NCI-H226 (cell line): ENCODE measurements at places on chromosomes 3 and 15.

DNA sequence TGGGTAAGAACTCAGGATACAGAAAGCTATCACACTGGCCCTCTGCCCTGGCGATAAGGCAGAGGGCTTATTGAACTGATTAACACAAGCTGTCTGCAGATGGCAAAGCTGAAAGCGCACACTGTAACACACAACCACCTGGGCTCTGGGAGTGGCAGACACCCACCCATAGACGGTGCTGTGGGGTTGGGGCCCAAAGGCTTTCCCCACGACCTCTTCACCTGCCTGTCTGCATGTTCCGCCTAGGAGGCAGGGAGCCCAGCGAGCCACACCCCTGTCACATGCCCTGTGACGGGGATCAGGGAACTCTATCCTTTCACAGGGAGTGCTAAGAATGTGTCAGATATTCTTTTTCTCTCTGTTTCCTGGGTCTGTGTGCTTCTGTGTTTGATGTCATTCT lies 12.1 kb upstream of the TFG start:
- DNase-seq = no peak

DNA sequence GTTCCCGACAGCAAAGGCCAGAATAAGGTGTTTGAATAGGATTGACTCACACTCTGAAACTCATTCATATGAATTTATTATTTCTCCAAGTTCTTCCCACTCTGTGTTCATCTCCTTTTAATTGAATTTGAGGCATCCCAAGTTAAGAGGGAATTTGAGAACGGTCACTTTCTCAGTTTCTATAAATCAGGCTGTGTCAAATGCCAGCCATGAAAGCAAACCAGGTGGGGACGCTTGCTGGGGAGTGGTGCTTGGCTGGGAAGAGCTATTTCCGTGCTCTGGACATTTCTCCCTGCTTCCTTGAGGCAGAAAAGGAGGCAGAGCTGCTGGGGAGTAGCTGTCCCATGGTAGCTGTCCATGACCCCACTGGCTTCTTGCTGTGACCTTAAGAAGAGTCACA lies 116.6 kb downstream of the FBN1 start:
- DNase-seq = no peak

DNA sequence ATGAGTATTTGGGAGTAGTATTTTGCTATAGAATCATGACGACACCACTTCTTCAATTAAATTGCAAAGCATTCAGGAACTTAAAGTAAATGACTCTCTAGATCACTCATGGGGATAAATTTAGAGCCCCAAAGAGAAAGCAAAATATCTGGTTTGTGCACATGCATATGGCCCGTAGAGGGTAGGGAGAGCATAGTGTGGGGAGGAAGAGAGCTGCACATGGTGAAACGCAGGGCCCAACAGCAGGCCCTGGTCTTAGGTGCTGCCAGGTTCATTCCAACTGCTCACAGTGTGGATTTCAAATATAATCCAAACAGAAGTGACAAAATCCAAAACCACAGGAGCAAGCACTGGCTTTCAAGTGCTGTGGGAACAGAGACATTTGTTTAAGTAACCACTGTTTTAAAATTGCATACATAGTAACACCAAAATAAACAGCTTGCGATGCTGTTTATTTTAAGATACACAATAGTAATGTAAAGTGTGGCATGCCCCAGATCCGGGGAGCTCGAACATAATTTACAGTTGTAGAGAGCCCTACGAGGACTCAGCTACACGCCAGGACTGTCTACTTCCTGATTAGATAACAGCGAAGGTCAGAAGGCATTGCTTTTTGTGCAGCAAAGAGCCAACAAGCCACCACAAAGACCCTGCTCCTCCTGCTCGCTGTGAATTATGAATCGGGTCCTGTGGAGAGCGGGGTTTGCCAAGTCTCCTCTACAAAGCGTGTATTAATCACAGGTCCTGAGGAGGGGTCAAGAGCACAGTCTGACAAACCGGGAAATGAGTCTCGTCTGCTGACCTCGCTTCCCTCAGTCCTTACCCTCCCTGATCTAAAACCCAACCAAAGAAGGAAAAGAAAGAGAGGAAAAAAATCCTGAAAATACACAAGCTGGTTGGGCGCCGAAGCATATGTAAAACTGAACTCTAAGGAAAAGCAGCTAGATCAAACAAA lies 80.6 kb downstream of the MEIS2 start:
- DNase-seq = no peak

- DNase-seq = no peak
These were observed 57.9 kb upstream of the DPH6 start for GRCh38 chr15:35603856-35604255.

GRCh38 chr3:151276038-151276686 lies 2.2 kb downstream of the P2RY14 start:
- no peak for DNase-seq

- DNase-seq = no peak
These were observed 160.4 kb upstream of the EPHA3 start for GRCh38 chr3:88947013-88947412.

GRCh38 chr3:99410789-99411311 lies 227.5 kb upstream of the COL8A1 start:
- DNase-seq = peak; percentile 37

DNA sequence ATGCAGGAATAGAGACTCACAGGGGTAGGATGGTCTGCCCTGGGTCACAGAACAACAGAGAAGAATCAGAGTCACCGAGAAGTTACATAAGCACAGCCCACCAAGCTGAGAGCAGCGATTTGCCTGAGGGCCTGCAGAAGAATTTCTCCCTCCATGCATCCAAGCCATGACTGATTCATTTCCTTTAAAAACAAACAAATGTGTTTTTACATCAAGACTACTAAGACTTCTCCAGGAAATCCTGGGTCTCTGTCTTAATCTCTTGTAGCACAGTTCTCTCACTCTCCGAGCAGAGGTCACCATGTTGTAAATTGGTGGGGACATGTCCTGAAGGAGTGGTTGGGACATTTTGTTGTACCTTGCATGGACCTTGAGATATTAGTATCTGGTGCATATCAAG lies 159.8 kb downstream of the THSD4 start:
- DNase-seq = peak; percentile 83

DNA sequence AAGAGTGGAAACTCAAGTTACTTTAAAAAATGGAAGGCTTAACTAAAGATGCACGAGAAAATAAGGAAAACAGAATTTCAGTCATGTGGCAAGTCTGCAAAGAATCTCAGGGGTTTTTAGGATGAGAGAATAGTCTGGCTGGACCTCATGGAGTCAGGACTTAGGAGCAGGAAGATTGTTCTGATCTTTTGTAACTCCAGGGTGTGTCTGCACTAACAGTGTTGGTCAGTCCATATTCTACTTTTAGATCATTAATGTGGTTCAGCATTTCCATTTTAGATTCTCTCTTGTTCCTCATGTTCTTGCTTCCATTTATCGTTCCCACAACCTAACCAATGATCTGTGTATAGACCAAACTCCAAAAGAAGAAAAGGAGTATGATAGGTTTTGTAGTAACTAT lies 15.3 kb downstream of the TMEM108 start:
- no peak for DNase-seq

DNA sequence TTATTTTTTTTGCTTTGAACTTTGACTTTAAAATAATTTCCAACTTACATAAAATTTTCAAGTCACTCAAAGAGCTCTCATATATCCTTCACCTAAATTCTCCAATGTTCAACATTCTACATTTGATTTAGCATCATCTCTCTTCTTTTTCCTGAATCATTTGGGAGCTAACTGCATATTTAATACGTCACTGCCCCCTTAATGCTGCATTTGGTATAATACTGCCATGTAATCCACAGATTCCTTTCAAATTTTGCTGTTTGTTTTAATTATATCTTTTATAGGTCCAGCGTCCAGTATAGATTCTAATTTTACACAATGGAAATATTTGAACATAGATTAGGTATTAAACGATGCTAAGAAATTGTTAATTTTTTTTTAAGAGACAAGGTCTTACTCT lies 2.3 kb upstream of the EIF2AK4 start:
- DNase-seq = no peak

- no peak for DNase-seq
These were observed 12.7 kb upstream of the FAM240A start for GRCh38 chr3:46599590-46599989.

DNA sequence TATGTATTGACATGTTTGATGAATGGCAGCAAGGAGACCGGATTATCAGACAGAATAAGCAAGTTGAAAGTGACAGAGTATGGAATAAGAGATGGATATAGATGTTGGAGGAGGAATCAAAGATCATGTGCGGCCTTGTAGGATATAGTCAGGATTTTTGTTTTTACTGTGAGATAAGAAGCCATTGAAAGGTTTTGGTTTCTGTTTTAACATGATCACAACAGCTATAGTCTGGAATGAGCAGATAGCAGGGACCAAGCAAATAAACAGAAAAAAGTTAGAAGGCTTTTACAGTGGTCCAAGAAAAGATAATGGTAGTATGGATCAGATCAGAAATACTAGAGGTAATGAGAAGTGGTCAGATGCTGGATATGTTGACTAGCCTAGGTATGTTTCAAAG lies 52.6 kb downstream of the SLC12A6 start:
- DNase-seq = no peak

DNA sequence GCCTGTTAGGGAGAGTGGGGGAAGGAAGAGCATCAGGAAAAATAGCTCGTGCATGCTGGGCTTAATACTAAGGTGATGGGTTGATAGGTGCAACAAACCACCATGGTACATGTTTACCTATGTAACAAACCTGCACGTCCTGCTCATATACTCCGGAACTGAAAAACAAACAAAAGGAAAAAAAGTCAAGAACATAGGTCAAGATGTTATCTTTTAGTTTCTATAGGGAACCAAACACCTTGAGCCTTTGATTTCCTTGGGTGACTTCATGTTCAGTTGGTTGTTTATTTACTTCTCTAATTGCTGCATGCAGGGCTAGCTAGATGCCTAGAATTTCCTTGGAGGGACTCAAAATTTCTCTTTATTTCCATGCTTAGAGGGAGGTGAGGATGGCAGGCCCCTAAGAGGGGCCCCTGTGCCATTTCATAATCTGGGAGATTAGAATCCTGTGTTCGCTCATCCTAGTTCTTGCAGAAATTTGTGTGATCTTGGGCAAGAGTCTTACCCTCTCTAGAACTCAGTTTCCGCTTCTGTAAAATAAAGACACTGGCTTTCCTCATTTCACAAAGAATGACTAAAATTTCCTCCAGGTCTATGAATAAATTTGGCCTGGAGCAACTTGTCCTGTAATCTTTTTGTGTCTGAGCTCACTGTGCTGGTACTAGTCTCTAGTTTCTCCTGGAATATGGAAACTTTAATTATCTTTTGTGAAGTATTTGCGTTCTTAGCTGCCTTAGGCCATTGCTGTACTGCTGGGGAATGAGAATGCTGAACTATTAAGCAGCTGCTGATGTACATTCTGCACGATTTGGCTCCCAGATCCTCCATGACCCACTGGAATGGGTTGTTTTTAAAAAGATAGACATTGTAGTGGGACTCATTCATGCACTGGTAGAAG lies 457.5 kb downstream of the EDEM1 start:
- no peak for DNase-seq

- DNase-seq = peak; percentile 99
These were observed 66.1 kb downstream of the SLC30A4 start for GRCh38 chr15:45456212-45457106.

DNA sequence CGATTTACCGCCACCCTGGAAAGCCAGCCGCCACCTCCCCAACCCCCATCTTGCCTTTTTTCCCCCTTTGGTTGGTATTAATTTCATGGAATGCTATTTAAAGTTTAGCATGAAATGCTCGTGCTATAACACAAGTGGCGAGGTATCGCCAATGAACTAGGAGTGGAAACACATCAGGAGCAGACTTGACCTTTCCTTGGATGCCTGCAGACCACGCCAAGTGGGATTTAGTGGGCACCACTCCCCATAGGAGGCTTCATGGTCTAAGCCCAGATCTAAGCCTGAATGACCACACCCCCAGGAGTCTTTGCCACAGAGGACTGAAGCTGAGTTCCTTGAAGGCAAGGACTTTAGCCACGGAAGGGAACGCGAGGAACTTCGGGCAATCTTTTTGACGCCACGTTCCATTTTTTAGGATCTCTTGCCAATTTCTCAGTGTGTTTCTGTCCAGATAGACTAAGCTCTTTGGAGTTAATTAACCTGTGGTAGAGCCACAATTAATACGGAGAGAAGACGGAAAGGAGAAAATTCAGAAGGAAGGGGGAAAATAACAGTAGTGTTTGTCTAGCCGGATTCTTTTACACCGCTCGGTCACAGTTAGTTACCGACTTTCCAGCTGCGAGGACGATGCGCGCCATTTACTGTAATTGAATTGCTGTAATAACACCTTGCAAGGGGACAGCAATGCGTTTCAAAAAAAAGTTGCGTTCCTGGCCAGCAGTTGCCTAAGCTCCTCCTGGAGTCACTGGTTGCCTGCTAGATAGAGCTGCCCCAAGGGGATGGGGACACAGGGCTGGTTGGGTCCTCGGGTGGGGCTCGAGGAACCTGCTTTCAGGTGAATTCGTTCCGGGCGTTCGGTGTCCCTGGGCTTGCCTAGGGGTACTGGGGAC lies 37.1 kb downstream of the NR2F2 start:
- DNase-seq = no peak

DNA sequence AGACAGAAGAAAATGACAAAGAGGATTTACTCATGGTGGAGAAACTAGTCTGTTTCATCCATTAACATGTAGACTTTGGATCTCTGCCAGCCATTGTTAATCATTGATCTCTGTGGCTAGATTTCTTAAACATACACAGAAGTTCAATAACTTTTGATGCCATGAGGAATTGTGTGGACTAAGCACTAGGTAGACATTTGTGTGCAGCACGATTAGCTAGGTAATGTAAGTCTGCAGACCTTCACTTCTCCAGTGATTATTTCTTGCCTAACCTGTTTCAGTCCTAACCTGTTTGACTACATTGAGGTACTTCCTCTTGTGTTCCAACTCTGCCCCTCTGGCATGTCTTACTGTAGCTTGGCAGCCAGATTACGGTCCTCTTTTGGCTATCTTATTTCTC lies 928.5 kb upstream of the ROBO1 start:
- no peak for DNase-seq

GRCh38 chr3:50657407-50657806 lies 17.3 kb upstream of the DOCK3 start:
- no peak for DNase-seq

DNA sequence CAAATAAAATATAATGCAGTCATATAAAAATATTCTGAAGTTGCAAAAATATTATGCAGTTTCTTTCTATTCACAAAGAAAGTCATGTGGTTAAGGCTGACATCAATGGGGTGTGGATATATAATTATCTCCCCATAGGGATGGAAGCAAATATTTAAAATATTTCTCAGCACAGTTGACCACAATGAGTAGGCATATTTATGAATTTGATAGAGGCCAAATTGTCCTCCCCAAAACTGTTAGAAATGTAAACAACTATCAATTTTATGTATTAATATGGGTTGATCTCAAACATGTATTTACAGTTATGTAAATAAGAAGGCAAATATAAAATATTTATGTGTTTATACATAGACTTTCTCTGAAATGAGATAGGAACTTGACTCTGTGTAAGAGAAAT lies 246.0 kb upstream of the CBLB start:
- peak; percentile 69 for DNase-seq

- DNase-seq = no peak
These were observed 19.7 kb upstream of the ANO10 start for GRCh38 chr3:43641306-43642114.
